ENCODE measurements at places on chromosomes 13 and 19. TPM values are rescaled to one million over a fixed set of nuclear protein-coding genes. Genes with fewer than 3 reads are reported as not detected.

GRCh38 chr13:36385489-36385888, 39.3 kb upstream of the SPART start:
- DNase-seq = no peak

Gene S1PR2
- polyA plus RNA-seq = 13.1 TPM

DNA sequence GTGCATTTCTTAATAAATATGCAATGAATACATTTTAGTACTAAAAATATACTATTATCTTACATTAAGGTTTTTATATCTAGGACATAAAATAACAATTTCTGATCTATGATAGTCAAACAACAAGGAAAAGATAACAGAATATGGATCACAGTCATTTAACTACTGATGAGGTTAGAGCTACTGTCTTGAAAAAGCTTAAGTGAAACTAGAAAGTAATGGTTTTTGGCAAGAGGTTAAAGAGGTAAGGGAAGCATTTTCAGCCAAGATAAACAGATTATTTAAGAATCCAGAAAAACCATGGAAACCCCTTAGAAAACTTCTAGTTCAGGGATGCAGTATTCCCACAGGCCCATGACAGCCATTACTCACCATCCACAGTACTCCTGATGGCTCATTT, 787.4 kb downstream of the DACH1 start:
- DNase-seq = no peak

DNA sequence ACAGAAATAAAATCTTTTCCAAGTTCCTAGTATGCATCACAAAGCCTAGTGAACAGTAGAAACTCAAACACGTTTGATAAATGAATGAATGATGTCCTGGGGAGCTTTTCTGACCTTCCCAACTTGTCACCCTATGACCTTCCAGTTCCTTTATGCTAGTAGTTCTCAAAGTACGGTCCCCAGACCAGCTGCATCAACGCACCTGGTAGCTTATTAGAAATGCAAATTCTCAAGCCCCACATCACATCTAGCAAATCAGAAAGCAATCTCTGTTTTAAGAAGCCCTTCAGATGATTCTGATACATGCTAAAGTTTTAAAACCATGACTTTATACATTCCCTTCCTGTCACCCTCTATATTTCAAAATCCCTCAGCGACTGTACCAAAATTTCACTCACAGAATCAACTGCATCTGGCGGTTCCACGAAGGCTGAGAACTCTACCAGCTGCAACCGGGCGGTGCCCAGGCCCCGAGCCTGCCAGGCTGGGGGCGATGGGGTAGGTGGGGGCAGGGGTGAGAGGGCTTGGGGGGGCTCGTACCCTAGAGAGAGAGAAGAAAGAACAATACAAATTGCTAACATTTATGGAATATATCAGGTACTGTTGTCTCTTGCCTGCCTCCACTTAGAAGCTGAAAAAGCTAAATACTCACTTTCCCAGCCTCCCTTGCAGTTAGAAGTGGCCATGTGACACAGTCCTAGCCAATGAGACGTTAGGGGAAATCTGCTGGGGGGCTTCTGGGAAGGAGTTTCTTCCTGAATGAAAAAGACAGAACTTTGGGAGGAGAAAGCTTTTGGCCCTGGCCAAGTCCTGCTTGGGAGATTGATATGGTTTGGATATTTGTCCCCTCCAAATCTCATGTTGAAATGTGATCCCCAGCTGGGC, 13.3 kb downstream of the CD37 start:
- DNase-seq = no peak

Gene FPR3
- polyA plus RNA-seq = 0.28 TPM

Gene APOE
- 315 TPM for polyA plus RNA-seq

Gene EBPL
- polyA plus RNA-seq = 45.2 TPM

GRCh38 chr19:6117534-6117933, 7.2 kb upstream of the RFX2 start:
- no peak for DNase-seq

DNA sequence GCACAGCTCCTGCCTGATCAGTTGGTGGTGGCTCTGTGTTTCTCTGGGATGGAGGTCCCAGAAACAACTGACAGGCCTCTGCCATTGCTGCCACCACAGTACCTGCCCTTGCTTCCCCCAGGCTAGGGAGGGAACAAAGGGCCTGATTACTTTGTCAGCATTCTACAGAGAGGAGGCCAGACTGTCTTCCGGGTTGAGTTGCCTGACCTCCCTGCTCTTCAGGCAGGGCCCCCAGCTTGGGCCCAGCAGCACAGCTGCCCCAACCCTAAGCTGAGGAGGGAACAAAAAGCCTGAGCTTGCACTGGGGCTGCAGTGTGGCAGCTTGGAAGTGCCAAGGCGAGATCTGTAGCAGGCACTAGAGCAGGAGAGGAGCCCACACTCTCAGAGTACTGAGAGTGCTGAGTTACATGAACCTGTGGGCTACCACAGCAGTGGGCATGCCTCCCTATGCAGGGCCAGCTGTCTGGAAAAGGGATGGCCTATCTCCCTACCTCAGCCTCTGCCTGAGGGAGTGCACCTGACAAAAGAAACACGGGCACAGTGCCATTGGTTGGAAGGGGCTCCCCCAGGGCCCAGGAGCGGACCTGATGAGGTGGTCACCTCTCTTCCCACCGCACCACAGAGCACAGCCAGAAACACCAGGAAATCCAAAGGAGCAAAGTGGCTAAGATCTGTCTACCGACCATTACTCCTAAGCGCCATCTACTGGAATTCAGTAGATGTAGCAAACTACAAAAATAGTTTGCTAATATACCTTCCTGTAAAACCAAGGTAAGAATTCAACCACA, 24.4 kb downstream of the SLC25A15 start:
- DNase-seq = no peak

GRCh38 chr19:8686549-8686948, 12.0 kb downstream of the ACTL9 start:
- DNase-seq = no peak

Gene CYP4F3
- polyA plus RNA-seq = 0.71 TPM

DNA sequence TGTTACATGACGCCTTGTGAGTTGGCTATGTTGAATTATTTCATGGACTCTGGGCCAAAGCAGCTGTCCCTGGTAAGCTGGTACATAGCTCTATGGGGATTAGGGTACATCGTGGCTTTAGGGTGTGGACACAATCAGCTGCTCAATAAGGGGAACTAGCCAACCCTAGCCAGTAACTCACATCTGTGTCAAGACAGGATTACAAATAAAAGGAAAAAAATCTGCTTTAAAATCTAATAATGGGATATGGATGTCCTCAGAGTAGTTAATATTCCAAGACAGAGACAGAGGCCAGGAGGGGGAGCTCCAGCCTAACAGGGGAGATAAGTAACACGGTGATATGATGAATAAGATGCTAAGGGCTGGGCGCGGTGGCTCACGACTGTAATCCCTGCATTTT, 21.1 kb upstream of the ZNF766 start:
- DNase-seq = no peak

GRCh38 chr19:28794301-28794700, 418.6 kb downstream of the UQCRFS1 start:
- DNase-seq = no peak

DNA sequence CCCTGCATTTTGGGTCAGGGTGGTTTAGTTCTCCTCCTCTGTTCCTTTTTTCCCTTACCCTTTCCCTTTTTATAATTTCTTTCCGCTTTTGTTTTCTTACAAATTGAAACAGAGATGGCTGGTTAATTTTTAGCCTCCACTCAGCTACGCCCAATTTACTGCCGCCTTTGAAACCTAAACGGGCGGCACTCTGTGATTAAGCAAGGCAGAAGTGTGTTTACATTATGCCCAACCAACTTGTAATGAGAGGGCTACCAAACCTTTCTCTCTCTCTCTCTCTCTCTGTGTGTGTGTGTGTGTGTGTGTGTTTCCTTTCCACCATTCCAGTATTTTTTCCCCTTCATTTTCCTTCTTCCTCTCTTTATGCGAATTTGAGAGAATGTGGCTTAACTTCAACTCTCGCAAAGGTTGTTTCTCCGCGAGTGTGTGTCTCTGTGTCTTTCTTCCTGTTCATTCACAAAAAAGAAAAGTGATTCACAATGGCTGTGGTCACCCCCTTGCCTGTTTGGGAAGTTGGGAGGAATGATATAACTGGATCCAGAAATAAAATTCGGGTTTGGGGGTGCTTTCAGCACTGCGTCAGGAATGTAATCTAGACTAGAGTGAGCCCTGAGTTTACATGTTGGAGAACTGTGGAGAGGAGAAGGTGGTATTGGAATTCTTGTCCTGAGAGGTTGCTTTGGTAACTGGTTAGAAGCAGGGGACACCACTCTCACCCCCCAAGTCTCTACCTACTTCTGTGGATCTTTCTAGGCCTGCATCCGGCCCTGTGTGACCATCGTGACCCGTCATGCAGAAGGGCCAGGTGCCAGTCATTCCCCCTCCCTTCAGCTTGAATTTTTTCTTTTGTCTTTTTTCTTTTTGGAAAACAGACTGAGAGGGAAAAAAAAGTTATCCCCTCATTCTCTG, 31.4 kb downstream of the NFIX start:
- no peak for DNase-seq

DNA sequence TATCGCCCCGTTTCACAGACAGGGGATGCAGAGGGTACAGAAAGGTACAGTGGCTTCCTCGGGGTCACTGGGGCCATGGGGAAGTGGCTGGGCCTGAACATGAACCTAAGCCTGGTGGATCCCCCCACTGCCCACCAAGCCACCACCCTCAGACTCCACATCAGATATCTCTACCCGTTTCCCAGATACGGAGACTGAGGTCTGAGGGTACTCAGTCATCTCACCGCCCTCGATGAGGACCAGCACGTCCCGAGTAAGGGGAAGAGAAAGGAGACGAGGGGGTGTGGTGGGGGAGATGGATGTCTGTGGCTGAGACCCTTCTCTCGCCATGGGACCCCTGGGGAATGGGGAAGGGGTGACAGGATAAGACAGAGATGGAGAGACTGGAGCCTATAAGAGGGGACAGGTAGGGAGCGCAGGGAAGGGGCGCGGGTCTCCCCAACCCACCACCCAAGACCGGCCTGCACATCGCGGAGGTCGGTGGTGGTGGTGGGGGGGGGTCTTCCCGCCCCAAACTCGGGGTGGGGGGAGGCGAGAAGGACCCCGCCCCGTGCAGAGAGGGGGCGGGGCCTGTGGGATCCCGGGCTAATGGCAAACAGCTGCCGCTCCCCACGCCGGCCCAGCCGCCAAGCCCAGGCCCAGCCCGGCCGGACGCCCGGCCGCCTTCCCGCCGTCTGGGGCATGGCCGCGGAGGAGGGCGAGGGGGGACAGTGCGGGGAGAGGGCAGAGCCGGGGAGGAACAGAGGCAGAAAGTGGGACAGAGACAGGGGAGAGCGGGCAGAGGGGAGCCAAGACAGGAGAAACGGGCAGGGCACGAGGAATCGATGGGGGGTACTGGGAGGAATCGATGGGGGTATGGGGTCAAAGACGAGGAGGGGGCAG, 698 bp downstream of the KANK2 start:
- peak; percentile 26 for DNase-seq

Gene NLRP11
- 0.13 TPM for polyA plus RNA-seq

Gene SIGLEC12
- not detected for polyA plus RNA-seq

DNA sequence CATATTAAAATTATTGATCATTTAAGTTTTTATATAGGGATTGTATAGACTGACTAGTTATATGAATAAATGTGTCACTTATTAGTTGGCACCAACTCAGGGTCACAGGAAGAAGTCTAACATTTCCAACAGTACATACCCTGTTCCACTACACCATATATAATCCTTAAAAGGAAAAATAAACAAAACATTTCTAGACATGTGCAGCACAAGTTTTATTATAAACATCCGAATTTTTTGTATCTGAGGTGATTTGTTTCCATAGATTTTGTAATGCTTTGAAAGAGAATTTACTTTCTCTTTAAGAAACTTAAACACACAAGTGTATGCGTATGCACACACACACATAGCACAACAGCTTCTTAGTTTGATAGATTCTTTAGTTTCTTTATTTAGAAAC, 418.6 kb upstream of the GPC6 start:
- DNase-seq = no peak

- DNase-seq = no peak
These were observed 11.1 kb upstream of the SPATA13 start for GRCh38 chr13:24149246-24150032.

- DNase-seq = no peak
These were observed 105.5 kb downstream of the IER2 start for GRCh38 chr19:13255719-13256059.

DNA sequence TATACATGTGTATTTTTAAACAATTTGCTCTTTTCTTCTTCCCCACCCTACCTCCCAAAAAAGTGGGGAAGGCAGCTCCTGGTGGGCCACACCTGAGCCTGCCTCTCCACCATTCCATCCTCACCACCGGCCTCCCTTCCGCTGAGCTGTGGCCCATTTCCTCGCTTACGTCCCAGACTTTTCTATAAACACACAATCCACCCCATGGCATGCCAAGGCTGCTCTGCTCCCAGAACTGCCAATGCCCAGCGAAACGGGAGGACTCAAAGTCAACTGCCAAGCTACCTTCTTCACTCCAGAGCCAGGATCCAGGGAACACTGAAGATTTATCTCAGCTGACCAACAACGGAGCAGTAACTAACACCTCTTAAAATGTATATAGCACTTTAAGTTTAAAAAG, 2.8 kb downstream of the N4BP2L1 start:
- DNase-seq = no peak

- no peak for DNase-seq
These were observed 1690.0 kb downstream of the PCDH9 start for GRCh38 chr13:65540175-65540574.

DNA sequence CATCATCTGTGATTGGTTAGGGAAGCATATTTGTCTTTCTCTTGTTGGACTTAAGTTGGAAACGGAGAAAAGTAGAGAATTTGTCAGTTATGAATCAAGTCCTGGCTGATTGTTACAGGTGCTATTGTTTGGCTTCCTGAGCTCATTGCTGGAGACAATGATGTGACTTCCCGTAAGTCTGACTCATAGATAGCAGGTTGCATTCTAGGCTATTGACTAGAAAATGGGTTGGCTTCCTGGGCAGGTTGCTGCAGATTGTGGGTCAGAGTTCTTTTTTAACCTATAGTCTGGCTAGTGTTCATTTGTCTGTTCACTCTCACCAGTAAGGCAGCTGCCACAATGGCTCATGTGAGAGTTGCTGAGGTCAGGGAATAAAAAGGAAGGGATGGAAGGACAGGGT, 101.5 kb downstream of the CCNA1 start:
- no peak for DNase-seq

Gene MEF2B
- 4.2 TPM for polyA plus RNA-seq

- DNase-seq = no peak
These were observed 44.2 kb upstream of the RNF113B start for GRCh38 chr13:98221234-98221633.

Gene OR7C1
- polyA plus RNA-seq = 0.24 TPM
